ENCODE measurements at places on chromosomes 6 and 20.
A peak's percentile ranks its signal among the peaks of the same experiment; 100 is the strongest.

- no peak for DNase-seq
Measured at GRCh38 chr6:117359581-117359980, 66.2 kb downstream of the ROS1 start.

GRCh38 chr6:7389162-7389450 is 436 bp downstream of the CAGE1 start:
- DNase-seq = peak; percentile 30

DNA sequence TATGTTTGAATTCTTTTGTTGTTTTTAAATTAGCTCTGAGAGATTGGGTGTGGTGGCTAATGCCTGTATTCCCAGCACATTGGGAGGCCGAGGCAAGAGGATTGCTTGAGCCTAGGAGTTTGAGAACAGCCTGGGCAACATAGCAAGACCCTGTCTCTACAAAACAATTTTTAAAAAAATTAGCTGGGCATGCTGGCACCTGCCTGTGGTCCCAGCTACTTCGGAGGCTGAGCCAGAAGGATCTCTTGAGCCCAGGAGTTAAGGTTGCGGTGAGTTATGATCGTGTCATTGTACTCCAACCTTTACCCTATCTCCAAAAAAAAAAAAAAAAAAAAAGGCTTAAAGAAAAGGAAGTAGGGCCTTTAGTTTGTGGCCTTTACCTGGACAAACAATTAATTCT is 22.9 kb downstream of the DHX35 start:
- DNase-seq = no peak

GRCh38 chr6:268394-268935 is 23.8 kb upstream of the DUSP22 start:
- DNase-seq = no peak
